Thoracic aorta (tissue), 2 donors: ENCODE measurements at places on chromosomes 11 and 22.

DNA sequence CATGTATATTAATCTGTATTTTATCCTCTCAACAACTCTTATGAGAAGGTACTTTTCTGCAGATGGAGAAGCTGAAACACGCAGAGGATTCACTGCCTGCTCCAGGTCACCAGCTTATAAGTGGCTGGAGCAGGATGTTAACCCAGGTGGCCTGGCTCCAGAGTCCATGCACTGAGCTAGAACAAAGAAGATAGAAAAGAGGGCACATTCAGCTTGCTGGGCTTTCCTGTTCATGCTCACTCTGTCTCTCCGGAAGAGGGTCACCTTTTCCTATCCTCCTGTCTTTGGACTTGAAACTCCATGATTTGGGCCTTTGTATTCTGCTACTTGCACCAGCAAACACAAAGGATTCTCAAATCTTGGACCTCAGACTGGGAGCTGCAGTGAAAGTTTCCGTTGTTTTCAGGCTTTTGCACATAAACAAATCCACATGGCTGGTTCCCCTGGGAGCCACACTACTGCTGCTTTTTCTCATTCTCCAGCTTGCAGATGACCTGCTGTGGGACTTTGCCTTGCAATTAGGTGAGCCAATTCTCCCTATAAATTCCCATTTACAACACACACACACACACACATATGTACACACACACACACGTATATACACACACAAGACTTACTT lies 117.3 kb upstream of the GRK3 start:
- H3K4me3 ChIP-seq: no peak overlapping the region
- no peaks in the 10 kb centered on the region for H3K27me3 ChIP-seq
- H3K36me3 ChIP-seq: no peaks in the 10 kb centered on the region
- H3K4me1 ChIP-seq: peaks cover 34% of the 10 kb centered on the region

DNA sequence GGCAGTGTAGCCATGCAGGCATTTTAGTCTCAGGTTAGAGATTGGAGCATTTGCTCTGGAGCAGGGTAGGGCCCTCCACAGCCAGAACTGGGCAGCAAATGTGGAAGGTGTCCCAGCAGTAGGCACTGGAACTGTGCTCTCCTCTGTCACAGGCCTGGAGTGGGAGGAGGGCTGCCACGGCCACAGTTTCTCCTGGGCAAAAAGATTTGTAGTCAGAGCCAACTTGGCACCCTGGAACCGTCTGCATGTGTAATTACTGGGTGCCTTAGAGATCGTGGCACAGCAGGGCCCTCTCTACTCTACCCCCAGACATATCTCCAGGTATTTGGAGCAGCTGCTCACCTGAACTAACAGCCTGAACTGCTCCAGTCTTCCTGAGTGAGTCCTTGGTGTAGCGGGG lies 93.7 kb downstream of the ZC3H12C start:
- no peak overlapping the region for H3K27ac ChIP-seq
- H3K36me3 ChIP-seq: no peaks in the 10 kb centered on the region
- H3K27me3 ChIP-seq: no peaks in the 10 kb centered on the region

DNA sequence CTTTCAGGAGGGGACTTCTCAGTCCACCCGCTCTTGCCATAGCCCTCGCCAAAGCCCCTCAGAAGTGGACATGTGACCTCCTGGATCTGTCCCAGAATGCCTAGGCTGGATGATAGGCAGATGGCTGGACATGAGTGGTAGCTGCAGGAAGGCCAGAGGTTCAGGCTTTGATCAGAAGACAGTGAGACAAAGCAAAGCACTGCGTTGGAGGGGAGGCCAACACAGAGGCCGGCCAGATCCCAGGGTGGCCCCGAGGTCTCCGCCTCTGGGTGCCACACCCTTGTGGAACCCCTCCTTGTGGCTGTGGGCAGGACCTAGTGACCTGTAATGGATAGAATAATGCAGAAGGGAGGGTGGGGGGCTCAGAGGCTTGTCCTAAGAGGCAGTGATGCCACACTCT lies 147.6 kb downstream of the OPCML start:
- H3K36me3 ChIP-seq: no peaks in the 10 kb centered on the region
- no peaks in the 10 kb centered on the region for H3K4me1 ChIP-seq
- H3K27ac ChIP-seq: no peak overlapping the region
- DNase-seq: no peak
- H3K4me3 ChIP-seq: no peak overlapping the region

GRCh38 chr22:17706947-17707346 lies 67.3 kb downstream of the BID start:
- peak overlapping the region; percentile 65 for H3K27ac ChIP-seq
- H3K36me3 ChIP-seq: no peaks in the 10 kb centered on the region
- peak overlapping the region; percentile 69 for H3K4me3 ChIP-seq
- DNase-seq: no peak

DNA sequence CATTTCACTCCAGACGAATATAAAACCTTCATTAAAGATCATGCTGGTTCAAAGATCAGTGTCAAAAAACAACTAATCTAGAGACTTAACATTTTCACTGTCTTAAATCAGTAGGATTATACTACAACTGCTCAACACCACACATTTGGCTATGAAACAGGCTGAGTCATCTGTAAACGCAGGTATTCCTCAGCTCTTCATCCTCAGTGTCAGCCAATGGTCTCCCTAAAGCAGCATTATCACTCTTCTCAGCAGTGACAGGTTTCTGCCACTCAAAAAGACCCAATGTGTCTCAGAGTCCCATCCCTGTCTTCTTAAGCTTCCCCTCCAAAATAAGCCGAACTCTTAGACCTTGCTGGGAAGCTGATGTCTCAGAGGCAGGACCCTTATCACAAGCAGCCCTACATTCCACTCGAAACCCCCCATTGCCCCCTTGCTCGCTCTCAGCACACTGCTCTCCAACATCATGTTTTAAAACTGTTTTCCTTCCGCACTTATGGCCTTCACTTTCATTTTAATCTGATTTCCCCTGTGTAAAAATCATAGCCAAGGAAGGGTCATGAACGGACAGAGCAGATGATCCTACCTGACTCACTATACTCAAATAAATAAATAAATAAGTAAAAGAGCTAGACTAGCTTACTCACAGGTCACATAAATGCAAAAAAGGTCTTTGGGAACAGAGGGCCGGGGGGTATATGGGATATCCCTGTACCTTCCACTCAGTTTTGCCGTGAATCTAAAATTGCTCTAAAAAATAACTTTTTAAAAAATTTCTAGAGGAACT lies 23.0 kb downstream of the CDON start:
- no peak overlapping the region for H3K4me3 ChIP-seq
- no peak overlapping the region for H3K27ac ChIP-seq
- H3K4me1 ChIP-seq: peaks cover 5% of the 10 kb centered on the region
- H3K27me3 ChIP-seq: no peaks in the 10 kb centered on the region
- no peak for DNase-seq
- H3K36me3 ChIP-seq: no peaks in the 10 kb centered on the region

DNA sequence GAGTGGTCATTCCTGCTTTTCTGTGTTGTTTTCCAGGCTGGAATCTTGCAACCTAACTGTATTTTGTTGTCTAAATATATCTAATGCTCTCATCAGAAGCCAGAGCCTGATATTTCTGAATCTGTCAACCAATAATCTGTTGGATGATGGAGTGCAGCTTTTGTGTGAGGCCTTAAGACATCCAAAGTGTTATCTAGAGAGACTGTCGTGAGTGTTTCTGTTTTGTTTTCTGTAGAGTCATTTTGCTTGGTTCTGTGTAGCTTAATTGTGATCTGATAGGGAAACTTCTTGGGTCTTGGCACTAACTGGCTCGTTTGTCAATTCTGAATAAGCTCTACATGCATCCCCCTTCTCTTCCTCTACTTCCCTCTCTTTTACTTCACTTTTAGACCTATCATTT lies 31.2 kb upstream of the RBMXL2 start:
- no peak overlapping the region for H3K27ac ChIP-seq
- no peaks in the 10 kb centered on the region for H3K36me3 ChIP-seq
- no peaks in the 10 kb centered on the region for H3K4me1 ChIP-seq

DNA sequence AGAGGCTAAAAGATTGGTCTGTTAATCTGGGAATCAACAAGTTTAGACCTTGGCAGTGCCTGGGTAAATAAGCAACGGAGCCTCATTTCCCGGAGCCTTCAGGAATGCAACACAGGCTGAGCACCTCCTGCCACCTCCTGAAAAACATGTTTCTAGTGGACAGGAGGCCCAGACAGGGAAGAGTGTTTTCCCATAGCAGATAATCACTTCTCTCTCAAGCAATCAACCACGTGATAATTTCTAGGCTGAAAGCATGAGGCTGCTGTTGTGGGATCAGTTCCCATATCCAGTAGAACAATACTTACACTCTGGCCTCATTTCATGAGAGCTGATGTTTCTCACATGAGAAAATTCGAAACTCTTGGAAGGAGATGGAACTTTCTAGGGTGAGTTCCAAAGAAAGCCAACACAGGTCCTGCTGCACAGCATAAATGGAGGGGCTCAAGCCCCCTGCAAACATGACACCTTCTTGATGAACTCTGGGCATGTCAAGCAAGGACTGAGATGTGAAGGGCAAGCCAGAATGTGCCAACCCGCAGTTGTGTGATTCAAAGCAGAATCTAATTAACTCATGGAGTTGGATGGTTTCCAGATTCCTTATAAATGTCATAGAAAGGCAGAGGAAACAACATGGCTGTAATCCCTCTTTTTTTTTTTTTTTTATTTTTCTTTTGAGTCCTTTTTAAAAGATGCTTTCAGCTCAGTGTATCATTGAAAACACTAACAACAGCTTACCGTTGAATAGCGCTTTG lies 228.5 kb upstream of the SESN3 start:
- no peaks in the 10 kb centered on the region for H3K36me3 ChIP-seq
- no peaks in the 10 kb centered on the region for H3K27me3 ChIP-seq
- H3K4me1 ChIP-seq: no peaks in the 10 kb centered on the region
- DNase-seq: no peak

GRCh38 chr22:17864398-17865182 lies 90.3 kb upstream of the BID start:
- no peak overlapping the region for H3K4me3 ChIP-seq
- DNase-seq: no peak
- no peaks in the 10 kb centered on the region for H3K27me3 ChIP-seq
- H3K4me1 ChIP-seq: peaks cover 4% of the 10 kb centered on the region

DNA sequence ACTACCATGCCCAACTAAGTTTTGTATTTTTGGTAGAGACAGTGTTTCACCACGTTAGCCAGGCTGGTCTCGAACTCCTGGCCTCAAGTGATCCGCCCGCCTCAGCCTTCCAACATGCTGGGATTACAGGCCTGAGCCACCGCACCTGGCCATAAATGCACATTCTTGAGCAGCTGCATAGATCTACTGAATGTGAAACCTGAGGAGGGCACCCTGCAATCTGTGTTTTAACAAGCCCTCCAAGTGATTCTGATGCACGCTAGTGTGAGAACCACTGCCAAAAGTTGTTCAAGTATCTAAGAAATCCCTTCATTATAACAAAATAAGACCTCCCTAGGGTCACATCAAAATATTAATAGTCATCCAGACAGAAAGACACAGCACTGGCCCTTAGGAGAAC lies 89.3 kb downstream of the RDX start:
- H3K36me3 ChIP-seq: no peaks in the 10 kb centered on the region
- no peak overlapping the region for H3K4me3 ChIP-seq
- no peak for DNase-seq
- no peak overlapping the region for H3K27ac ChIP-seq
- no peaks in the 10 kb centered on the region for H3K4me1 ChIP-seq

DNA sequence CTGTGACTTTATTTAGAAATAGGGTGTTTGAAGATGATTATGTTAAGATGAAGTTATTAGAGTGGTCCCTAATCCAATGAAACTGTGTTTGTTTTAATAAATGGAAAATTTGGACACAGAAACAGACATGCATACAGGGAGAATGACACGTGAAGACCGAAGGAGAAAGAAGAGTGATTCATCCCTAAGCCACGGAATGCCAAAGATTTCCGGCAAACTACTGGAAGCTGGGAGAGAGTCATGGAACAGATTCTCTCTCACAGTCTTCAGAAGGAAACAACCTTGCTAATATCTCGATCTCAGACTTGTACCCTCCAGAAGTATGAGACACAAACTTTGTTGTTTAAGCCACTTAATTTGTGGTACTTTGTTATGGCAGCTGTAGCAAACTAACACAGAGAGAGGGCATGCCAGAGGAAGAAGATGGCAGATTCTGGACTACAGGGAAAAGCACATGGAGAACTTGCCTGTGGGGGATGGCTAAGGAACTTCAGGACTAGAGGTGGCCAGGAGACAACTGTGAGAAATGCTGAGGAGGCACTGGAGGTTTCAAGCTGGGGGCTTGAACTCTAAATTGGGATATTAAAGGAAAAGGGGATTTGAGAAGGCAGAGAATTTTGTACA lies 733.5 kb upstream of the CCDC90B start:
- H3K36me3 ChIP-seq: no peaks in the 10 kb centered on the region
- no peaks in the 10 kb centered on the region for H3K27me3 ChIP-seq
- no peak overlapping the region for H3K4me3 ChIP-seq

DNA sequence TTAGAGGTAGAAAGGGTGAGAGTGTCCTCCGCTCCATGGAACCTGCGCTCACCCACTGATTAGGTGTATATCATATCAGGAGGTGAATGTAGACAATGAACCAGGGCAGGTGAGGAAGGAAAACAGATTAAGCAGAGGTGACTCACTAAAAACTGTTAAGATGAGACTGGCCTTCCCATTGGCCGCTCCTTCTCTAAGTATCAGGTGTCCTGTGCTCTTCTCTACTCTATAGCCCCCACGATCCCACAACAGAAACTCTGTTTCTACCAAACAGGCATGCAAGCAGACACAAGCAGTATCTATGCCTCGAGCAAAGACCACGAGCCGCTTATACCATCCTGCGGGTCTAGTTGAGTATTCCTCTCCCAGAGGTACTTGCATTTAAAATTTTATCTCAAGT lies 103.1 kb downstream of the SNX19 start:
- no peak overlapping the region for H3K27ac ChIP-seq
- no peaks in the 10 kb centered on the region for H3K27me3 ChIP-seq
- DNase-seq: no peak
- H3K4me3 ChIP-seq: no peak overlapping the region
- H3K36me3 ChIP-seq: no peaks in the 10 kb centered on the region
